ENCODE measurements at places on chromosomes 7 and 10. TPM values are rescaled to one million over a fixed set of nuclear protein-coding genes. Genes with fewer than 3 reads are reported as not detected.

- no peak for DNase-seq
These were observed 130.9 kb downstream of the SND1 start for GRCh38 chr7:127782654-127783559.

- DNase-seq = no peak
These were observed 5.1 kb upstream of the CSGALNACT2 start for GRCh38 chr10:43132867-43133787.

DNA sequence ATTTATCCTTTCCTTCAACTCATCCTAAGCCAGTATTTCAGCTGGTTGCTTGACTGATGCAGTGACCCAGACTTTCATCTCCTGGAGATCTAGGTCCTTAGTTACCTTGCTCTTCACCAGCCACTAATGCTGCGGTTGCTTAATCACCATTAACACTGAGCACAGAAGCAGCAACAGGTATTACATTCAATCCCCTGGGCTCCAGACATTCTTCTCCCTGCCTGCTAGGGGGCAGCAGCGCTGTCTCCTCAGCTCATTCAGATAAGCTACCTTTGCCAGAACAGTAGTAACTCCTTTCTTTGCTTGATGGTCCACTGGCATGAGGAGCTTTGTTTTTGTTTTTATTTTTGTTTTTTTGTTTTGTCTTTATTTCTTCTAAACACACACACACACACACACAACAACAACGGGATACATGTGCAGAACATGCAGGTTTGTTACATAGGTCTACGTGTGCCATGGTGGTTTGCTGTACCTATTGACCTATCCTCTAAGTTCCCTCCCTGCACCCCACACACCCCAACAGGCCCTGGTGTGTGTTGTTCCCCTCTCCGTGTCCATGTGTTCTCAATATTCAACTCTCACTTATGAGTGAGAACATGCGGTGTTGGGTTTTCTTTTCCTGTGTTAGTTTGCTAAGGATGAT is 1043.2 kb upstream of the C7orf33 start:
- no peak for DNase-seq

DNA sequence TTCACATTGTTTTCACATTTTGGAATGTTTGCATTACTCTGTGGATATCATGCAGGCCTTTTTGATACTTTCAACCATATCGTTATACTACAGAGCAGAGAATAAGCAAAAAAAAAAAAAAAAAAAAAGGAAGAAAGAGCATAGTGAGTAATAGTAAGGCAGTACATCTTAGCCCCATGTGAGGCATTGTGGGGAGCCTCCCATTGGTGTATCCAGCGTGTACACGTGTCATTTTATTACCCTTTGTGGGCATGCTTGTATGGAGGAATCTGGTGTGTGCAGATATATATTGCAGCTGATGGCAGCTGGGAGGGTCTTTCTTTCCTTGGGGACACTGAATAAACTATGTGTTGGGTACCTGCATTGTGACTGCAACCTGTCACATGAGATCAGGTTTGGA is 19.6 kb downstream of the R3HCC1L start:
- DNase-seq = no peak

GRCh38 chr7:96330193-96330592 is 8.3 kb upstream of the SLC25A13 start:
- DNase-seq = no peak

Gene HHEX
- 19.5 TPM for total RNA-seq

- DNase-seq = no peak
These were observed 227.5 kb downstream of the THSD7A start for GRCh38 chr7:11604505-11604904.

DNA sequence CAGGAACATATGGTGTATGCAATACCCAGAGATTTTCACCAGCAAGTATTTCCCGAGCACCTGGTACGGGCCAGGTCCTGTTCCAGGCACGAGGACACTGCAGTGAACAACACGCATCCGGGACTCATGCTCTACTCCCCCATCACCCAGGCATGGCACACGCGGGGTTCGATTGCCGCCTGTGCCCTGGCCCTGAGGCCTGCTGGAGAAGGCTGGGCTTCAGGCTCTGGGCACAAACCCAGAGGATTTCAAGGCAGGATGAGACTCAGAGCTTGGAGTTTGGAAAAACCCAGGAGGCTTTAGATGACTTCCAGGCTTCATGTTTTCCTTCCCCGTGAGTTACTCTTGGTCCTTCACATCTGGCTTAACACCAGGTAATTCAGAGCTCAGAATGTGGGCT is 143.5 kb downstream of the NEURL1 start:
- DNase-seq = no peak

GRCh38 chr10:5830629-5831445 is 17.6 kb upstream of the GDI2 start:
- DNase-seq = no peak

DNA sequence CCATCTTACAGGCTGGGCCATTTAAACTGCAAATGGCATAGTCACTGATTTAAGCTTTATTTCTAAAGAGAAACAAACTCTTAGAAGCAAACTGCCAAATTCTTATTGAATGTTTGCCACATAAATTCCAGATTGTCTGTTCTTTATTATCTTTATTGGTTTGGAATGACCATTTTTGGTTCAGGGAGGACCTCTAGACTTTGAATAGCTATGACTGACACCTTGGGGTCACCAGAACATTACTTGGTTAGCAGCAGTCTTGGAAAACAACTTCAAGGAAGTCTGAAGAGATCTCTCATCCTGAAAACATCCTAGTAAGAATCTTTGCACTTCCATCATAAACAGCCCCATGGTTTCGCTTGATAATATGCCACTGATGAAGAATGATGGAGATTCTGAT is 197.1 kb downstream of the SUGCT start:
- no peak for DNase-seq

DNA sequence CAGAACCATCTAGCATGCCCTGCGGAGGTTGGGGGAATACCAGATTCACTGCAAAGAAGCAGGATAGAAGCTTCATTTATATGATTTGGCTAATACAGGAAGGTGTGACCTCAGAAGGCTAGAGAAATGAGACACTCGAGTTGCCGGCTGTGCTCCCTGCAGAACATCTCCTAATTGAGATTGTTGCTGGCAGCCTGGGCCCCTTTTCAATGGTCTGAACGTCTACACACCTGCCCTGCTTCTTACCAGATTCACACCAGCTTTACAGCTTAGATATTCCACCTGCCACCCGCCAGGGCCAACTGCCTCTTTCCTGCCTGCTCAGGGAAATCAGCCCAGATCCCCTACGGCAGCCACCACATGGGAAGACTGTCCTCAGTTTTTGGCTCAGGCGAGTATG is 475.3 kb upstream of the AUTS2 start:
- DNase-seq = no peak

GRCh38 chr10:57979956-57980355 is 287.7 kb downstream of the IPMK start:
- DNase-seq = no peak

Gene PALD1
- not detected for total RNA-seq

Gene ZNF485
- 2.8 TPM for total RNA-seq

DNA sequence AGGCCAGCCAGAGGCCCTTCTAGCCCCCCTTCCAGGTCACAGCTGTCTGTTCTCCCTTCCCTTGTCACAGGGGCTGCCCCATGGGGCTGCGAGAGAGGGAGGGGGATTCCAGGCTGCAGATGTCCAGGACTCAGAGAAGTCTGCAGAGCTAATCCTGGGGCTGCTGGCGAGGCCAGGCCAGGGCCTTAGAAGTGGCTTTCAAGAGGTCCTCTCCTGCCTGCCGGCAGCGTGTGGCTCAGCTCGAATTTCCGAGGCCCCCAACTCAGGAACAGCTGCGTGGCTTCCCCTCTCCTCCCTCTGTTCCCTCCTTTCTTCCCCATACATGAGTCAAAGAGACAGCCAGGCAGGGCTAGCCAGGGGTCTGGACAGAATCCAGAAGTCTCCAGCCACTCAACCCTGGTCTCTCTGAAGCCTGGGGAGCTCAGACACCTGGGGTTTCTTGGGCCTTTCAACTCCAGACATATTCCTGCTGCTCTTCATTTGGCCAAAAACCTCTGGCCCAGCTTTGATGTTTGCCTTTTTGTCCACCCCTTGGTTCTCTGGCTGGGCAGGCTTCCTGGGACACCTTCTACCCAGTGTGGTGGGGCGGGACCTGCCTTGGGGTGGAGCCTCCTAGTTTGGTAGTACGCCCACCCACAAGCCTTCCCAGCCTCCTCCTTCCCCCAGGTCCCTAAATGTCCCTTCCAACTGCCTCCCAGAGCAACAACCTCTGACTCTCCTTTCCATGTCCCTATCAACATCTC is 21.8 kb upstream of the EIF5AL1 start:
- DNase-seq = no peak

DNA sequence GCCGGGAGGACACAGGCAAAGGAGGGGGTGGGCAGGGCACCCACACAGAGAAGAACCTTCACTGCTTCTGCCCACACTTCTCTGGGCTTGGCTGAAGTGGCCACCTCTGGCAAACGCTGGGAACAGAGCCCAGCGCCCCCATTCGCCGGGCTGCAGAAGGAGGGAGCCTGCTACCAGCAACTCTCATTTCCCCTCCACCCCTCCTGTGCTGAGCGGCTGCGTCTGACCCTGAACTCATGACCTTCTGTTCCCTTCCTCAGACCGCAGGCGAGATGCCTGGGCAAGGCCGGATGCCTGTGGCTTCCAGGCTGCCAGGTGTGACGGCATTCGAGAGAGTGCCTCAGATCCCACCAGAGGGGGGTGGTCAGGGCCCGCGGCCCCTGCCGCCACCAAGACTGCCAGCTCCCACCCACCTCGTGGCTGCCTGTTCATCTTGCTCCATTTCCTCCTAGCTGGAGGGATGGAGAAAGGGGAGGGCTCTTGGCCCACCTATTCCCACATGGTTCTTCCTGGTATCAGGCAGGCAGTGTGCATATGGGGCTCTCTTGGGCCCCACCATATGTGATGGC is 19.8 kb downstream of the DNAJB12 start:
- peak; percentile 85 for DNase-seq

Gene PIP
- total RNA-seq = not detected

Gene DDX21
- 59.8 TPM for total RNA-seq

DNA sequence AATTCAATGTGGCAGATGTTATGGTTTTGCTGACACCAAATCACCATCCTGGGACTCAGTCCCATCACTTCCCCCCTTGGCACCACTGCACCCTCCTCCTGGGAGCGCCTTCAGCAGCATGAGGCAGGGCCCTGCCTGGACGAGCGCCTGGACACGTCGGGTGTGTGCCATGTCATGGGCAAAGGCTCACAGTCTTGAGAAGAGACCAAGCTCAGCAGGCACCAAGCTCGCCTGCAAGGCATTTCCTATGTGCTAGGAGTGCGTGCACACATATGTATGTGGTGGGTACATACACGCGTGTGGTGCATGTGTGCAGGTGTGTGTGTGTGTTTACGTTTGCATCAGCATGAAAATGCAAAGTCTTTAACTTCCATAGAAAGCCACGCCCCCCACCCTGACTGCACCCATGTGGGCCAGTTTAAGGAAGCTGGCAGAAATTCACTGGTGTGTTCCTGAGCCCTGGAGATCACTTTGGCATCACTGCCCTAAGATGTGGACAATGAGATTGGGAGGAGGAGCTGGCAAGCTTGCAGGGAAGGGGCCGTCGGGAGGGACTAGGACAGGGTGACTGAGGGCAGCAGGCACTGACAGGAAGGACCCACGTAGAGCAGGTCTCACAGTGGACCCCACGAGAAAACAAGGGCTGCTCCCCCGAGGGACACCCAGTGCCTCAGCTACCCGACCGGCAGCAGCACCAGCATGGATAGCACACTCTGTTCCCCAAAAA is 169.9 kb upstream of the PPP2R2D start:
- no peak for DNase-seq

GRCh38 chr10:17088118-17088806 is 41.3 kb downstream of the CUBN start:
- no peak for DNase-seq

Gene GJC3
- not detected for total RNA-seq

Gene IDI2
- not detected for total RNA-seq

Data from natural killer cell (primary cell).